GM10248 (cell line): ENCODE measurements at places on chromosomes 7 and 10.
A peak's percentile ranks its signal among the peaks of the same experiment; 100 is the strongest.

- DNase-seq, result no peak
Measured at GRCh38 chr10:66835400-66835799, 90.4 kb upstream of the LRRTM3 start.

DNA sequence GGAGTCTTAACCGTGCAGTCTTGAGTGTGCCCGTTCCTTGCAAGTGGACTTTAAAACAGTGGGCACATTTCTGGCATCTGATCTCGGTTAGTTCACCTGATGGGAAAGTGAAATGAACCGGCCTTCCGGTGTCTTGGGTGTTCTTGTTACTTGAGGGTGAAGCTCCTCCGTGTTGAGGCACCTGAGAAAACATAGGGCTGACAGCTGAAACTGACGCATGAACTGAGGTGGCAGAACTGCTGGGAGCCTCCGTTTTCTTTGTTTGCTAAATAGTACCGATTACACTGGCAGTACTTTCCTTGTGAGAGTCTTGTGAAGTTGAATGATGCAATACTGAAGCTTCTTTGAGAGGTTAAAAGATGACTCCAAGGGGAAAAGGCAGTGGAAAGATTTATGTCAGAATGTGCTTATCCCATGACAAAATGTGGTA, 62.8 kb upstream of the SAMD8 start:
- DNase-seq, result no peak

GRCh38 chr10:50351483-50352146, 100.3 kb upstream of the ASAH2 start:
- no peak for DNase-seq

- DNase-seq, result no peak
Measured at GRCh38 chr10:126270111-126270510, 118.2 kb downstream of the ADAM12 start.

DNA sequence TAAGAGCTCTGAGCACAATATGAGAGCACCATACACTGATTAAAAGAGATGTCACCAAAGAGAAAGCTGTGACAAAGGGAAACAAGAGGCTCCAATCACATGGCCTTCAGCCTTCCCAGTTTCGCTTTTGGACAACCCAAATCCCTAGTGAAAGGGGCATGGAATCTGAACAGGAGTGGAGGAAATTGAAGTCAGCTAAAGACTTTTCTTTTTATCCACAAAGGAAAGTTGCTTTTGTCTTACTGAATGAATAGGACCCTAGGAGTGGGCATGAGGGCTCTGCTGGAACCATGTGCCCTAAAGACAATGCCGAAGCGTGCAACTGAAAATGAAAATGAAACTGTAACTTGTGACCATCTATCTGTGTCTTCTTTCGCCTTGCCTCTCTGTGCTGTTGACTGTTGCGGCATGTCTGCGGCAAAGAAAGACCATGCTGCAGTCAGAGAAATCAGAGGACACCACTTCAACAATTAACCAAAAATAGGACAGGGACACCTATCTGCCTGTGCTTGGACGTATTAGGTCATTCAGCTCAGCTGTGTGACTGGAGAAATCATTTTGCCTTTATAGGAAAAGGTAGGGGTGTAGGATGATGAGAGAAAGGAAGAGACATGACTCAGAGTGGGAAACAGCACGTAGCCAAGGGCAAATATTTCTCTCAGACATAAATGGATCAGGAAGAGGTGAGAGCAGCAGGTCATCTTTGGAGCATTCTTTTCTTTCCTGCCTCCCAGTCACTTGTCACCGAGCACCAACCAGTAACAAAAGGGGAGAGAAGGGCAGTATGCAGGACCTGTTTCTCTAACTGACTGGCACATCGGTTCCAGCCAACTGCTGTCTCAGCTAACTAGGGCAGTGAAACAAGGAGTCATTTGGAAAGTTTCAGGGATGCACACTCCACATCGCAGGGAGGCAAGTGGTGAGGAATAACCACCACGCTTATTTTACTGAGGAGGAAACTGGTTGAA, 12.3 kb downstream of the CAV2 start:
- DNase-seq, result peak; percentile 53

- no peak for DNase-seq
Measured at GRCh38 chr10:34954142-34954541, 136.0 kb downstream of the CUL2 start.

- DNase-seq, result no peak
Measured at GRCh38 chr10:72390764-72391163, 36.0 kb upstream of the DNAJB12 start.

GRCh38 chr7:106248600-106248999, 36.2 kb downstream of the NAMPT start:
- DNase-seq, result no peak

DNA sequence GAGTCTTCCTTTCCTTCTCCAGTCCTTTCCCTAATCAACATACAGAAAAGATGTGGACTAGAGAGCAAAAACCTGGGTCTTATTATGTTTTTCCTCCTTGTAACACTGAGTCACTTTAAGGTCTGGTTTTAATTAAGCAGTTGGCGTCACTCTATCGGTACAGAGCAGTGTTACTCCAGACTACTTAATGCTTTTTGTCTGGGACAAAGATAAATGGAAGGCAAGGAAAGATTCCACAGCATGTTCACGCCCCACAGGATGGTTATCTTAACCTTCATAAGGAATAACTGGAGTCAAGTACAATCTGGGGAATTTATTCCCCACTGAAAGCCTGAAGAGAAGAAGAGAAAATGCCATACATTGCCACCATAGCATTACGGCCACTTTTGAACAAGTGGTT, 145.7 kb downstream of the ELAPOR2 start:
- DNase-seq, result no peak

DNA sequence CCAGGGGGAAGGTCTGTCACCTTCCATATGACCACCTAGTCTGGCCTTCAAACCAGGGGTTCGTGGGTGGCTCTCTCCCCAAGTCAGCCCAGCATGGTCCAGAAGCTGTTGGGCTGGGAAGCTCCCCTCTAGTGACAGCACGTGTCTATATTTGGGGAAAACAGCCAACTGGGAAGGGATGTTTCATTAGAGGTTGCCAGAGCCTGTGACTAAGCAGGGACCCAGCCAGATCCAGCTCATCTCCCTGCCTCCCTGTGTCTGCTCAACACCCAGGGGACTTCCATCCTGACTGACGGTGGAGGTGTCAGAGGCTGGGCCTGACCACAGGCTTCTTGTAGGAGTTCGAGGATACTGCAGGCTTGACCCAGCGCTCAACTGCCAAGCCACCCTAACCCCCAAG, 10.5 kb downstream of the STYXL1 start:
- no peak for DNase-seq

DNA sequence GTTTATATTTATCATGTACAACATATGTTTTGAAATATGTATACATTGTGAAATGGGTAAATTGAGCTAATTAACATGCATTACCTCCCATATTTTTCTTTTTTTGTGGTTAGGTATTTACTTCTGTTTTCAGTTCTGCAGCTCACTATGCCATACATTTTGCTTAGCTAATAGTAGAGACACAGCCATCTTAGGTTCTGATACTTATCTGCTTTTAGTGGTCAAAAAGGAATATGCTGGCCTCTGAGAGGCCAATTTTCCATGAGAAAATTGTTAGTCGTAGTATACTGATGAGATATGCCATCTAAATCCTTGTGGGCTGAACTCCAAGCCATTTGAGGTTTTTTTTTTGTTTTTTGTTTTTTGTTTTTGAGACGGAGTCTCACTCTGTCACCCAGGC, 31.0 kb downstream of the SGPL1 start:
- no peak for DNase-seq

GRCh38 chr7:151080067-151080521, 515 bp downstream of the FASTK start:
- no peak for DNase-seq

DNA sequence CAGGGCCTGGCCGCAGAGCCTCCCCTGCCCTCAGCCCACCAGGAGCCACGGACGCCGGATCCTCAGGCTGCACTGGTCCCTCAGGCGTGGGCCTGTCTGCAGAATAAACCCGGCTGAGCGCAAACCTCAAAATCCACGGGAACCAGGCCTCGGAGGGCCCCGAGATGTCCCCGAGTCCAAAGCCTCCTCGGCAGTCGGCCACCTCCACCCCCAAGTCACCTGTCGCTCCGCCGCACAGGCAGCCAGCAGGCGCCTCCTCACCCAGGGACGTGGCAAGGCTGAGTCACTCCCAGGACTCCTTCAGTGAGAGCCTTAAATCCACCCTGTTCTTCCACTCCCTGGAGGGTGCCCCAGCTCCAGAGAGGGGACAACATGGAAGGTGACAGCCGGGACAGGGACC, 33.2 kb downstream of the STK32C start:
- DNase-seq, result no peak

DNA sequence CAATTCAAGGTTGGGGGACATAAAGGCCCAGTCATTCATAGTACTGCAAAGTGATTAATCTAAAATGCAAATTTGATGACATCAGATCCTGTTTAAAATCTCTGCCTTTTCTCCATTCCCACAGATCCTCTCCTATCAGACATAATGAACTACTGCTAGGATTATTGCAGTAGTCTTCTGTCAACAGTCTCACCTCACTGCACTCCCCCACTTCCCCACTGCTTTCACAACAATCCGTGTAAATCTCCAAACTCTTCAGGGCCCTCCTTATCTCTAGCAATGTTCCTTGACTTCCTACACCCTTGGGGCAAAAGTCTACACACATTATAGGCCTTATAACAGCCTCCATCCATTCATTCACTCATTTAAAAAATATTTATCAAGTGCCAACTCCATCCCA, 112.4 kb downstream of the KBTBD2 start:
- no peak for DNase-seq

GRCh38 chr7:50676740-50677637, 105.7 kb downstream of the GRB10 start:
- DNase-seq, result no peak

DNA sequence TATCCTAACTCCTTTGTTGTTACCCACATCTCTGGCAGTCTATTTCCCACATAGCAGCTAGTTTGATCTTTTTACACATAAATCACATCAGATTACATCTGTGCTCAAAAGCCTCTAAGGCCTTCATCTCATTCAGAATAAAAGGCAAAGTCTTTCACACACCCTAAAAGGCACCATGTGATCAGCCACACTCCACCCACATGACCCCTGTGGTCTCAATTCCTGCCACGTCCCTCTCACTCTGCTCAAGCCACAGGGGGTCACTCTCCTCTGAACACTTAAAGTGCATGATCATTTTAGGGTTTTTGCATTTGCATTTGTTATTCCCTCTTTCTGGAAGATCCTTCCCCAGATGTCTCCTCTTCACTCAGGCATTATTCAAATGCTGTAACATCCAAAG, 30.8 kb downstream of the ELAPOR2 start:
- DNase-seq, result no peak

- DNase-seq, result peak; percentile 90
Measured at GRCh38 chr7:92447345-92448204, at the start of gene GATAD1. GATAD1 (plus strand) TSS chr7:92447482; CDS start chr7:92447730, 248 bp downstream.

GRCh38 chr7:16419859-16420258, 1.5 kb downstream of the CRPPA start:
- DNase-seq, result no peak

DNA sequence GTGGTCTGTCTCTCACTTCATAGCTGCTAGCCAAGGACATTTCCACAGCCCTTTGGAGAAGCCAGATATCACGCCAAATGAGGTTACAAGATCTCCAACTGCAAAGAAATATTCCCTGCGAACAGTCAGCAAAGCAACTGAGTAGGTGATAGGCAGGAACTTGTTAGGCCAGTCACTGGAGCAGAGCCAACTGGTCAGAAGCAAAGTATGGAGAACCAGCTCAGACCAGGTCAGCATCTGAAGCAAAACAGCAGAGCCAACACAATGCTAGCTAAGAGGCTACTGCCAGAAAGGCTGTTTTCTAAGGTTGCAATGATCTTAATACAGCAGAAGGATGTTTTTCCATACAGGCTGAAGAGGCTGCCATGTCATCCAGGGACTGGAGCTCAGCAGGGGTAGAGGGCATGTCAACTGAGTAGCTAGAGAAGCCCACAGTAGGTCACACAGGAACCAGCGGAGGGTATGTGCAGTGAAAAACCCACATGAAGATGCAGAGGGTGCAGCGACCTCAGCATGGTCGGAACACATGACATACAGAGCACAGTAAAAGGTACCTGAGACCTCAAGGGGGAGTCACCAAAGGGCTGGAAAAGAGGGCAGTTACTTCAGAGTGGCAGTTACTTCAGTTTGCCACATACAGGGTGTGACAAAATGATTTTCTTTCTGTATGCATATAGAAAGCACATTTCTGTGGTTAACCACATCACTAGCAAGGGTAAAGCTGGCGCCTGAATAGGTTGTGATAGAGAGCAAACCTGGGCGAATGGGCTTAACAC, 8.9 kb downstream of the SEC31B start:
- DNase-seq, result no peak

GRCh38 chr7:113797420-113798010, 121.3 kb downstream of the PPP1R3A start:
- no peak for DNase-seq

DNA sequence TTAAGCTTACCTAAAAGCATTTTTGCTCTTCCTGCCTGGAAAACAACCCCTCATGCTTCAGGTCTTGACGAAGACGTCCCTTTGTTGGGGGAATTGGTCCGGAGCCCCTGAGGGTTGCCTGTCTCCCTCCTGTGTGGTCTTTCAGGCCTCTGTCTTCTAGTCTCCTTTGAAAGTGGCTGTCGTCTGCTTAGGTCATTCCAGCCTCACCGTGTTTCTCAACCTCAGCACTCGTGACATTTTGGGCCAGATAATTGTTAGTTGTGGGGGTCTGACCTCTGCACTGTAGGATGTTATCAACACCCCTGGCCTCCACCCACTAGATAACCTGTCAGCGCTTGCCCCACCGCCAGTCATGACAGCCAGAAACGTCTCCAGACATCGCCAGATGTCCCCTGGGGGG, 219.1 kb downstream of the TCF7L2 start:
- DNase-seq, result no peak

DNA sequence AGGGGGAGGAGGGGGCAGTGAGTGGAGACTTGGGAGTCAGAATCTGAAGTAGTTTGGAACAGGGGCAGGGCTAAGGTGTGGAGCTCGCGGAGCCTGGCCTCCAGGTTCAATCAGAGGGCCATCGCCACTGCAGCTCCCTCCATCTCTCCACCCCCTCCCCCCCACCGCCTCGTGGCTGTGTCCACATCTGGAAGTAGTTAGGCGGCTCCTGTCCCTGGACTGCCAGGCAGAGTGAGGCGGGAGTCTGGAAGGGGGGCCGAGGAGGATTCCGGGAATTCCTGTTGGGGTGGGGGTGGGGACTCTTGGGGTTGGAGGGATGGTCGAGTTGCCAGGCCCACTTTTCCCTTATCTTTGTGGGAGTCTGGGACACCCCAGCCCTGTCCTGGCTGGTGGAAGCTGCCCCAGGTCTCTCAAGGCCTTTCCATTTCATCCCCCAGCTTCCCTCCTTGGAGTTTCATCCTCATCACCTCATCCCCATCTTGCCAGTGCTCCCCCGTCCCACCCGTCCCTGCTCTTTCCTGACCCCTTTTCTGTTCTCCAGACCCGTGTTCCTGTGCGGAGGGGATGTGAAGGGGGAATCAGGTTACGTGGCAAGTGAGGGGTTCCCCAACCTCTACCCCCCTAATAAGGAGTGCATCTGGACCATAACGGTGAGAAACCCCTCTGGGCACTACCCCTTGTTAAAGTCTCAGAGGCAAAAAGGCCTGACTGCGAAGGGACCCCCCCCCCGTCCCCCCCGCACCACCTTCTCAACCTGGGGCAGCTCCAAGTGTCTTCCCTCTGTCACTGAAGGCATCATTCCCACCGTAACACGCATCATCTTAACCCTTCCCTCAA, 944 bp downstream of the PCOLCE start:
- no peak for DNase-seq

GRCh38 chr7:1404898-1405548, 54.2 kb downstream of the MICALL2 start:
- no peak for DNase-seq
